HEK293T (cell line): ENCODE measurements at places on chromosomes 3 and 15.

DNA sequence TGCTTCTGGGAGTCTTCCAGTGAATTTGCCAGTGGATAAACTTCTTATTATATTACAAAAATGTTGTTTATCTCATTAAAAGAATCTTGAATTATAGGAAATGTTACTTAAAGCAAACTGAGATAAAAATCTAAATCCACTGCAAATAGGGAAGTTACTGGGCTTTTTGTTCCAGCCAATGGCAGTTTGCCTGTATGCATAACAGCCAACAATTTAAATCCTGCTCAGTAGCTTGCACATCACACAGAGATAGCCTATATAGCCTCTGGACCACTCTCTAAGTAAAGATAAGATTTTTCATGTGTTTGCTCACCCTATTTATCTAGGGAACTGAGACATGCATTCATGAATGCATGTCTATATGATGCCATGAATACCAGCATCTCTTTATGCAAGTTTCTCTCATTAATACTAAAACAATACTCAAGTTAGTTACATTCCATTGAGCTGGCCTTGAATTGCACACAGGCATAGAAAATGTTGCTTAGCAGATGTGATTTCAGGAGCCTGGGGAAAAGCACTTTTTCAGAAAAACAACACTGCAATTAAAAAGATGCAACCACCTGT lies 92.1 kb upstream of the GPR149 start:
- DNase-seq = no peak

GRCh38 chr3:127486321-127486944 lies 104.1 kb downstream of the TPRA1 start:
- no peak for DNase-seq

GRCh38 chr3:36874424-36874823 lies 70.4 kb downstream of the TRANK1 start:
- DNase-seq = no peak

DNA sequence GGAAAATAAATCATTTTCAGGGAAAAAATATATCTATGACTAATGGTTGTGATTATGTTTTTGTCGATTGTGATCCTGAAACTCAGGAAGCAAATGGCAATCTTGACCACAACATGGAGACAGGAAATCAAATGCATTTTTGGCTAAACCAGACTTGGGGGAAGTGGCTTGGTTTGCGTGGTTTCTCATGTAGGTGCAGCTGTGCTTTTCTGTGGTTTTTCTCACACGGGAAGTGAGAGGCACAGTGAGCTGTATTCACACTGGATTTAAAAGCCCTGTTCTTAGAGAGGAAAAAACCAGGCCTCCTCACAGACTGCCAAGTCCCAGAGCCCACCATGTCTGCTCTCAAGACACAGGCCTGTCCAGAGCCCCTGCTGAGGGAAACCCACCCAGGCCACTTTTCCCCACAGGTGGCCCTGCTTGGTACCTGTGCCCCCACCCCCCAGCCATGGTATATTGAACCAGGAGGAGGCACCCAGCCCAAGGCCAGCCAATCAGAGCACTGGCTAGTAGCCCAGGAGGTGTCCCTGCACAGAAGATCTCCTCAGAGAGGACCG lies 46.1 kb downstream of the BTD start:
- DNase-seq = no peak

DNA sequence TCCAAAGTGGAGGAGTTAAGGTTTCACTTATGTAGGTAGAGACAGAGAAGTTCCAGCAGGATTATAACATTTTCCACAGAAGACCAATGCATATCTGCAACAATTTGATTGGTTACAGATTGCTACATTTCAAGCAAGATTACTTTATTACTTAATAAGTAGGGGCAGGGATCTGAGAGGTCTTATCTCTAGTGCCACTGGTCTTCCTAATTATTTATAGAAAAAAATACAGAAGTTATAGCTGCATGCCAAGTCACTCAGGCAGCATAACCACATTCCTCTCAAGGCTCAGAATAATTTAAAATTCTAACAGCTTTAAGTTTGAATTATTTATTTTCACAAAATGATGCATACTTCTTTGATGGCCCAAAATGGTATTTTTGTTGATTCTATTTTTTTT lies 30.5 kb downstream of the RAD54L2 start:
- no peak for DNase-seq

DNA sequence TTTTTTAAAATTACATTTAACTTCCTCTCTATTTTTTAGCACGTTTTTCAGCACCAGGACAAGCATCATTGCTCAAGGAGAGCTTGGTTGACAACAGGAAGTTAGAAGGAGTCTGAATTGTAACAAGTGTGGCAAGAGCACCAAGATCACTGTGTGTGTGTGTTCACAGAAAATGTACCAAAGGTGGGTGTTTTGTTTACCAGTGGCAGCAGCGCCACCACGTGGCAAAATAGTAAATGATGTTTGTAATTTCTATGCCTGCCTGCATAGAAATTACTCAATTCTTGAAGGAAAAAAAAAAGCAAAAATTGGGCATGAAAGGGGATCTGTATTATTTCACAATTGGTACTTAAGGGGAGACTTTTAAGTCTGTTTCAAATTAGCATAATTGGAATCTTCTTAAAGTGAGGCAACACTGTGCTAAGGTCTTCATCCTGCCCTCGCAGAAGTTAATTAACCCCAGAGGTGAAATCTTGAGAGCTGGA lies 7.4 kb upstream of the U2SURP start:
- peak; percentile 72 for DNase-seq

DNA sequence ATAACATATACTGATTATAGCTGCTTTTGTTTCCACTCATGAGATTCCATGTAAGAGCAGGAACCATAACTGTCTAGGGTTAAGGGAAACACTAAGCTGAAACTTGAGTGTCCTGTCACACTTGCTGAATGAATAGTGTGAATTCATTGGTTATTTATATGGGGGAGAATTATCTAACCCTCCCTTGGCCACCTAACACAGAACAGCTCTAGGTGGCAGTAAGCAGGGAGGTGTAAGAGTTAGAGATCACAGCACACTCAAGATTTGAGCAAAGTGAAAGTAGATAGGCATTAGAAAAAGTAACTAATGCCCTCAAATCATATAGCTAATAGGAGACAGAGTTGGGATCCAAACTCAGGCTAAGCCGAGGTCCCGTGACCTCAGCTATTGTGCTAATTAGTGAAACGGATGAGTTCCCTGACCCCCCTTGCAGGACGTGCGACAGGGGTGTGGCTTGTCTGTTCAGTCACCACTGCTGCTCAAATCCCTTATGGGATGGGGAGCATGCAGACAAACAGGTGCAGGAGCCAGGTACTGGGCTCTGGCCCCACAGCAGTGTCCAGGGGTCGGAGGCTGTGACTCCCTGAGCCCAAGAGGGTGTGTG lies 27.7 kb upstream of the ANO10 start:
- DNase-seq = no peak
